ENCODE measurements at places on chromosomes 6 and 20. TPM values are rescaled to one million over a fixed set of nuclear protein-coding genes. Genes with fewer than 3 reads are reported as not detected.

- no peak for DNase-seq
Observed at GRCh38 chr20:25532971-25533391, 52.4 kb downstream of the NINL start.

Gene C6orf58
- total RNA-seq = not detected

Gene F13A1
- total RNA-seq = not detected

GRCh38 chr6:51737580-51738360, 349.6 kb downstream of the PKHD1 start:
- DNase-seq = no peak

GRCh38 chr20:11654766-11655165, 262.9 kb upstream of the BTBD3 start:
- no peak for DNase-seq

Gene SRMS
- not detected for total RNA-seq
